ENCODE measurements at places on chromosomes 12 and 14.

DNA sequence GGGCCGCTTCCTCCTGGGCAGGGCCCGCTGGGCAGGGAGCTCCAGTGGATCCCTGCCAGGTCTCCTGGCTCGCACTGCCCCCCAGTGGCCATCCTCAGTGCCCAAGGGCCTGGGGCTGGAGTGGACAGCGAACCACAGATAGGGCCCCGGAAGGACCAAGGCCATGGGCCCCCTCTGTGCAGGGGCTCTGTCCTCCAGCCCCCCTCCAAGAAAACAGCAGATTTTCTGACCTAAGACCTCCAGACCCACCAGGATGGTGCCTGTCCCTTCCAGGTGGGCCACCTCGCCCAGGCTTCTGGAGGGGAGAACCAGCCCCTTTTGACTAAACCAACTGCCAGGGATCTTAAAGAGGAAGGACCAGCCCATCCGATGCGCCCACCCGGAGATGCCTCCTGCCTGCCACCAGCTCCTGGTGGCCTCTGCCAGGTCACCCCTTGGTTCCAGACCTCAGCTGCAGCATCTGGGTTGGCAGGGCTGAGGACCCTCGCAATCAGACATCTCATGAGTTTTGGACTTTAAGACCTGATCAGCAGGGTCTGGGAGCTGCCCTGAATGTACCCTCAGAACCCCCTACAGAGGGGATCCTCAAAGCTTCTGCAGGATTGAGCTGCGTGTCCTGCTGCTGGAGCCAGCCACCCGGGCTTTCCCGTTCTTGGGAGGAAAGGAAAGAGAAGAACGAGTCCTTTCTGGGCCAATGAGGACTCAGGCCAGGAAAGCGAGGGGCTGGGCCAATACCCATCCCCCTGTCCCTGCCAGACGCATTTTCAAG is 325.8 kb upstream of the DIO3 start:
- DNase-seq, result peak; percentile 79

DNA sequence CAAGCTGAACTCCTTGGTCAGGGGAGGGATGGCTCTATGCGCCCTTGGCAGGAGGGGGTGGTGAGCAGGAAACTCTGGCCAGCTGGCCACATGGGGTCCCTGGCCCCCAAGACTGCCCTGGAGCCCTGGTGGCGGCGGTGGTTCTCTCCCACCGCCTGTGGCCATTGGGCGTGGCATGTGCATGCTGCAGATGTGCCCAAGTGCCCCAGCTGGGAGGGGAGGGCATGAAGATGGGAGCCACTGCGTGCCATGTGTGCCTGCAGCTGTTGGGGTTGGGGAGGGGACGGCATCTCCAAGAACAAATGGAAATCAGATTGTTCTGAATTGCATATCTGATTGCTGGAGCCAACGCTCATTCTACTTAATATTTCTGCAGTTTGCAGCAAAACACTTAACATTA is 115.7 kb upstream of the IGF1 start:
- DNase-seq, result no peak

DNA sequence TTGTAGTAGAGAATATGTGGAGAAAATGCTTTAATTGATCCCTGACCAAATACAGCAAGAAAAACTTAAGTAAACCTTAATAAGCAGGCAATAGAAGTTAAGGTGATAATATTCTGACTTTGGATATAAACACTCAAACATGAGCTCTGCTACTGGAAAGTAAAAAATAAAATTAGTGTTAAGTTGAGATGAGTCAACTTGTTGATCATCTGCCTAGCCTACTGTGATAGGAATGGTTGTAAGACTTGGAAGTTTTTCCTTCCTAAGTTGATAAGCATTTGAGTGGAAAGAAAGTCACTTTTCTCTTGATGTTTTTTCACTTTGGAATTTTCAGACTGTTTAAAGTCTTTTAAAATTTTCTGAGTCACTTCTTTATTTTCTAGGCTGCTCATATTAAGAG is 26.0 kb downstream of the ADIPOR2 start:
- DNase-seq, result no peak

GRCh38 chr12:93518725-93519124 is 51.4 kb downstream of the MRPL42 start:
- no peak for DNase-seq

DNA sequence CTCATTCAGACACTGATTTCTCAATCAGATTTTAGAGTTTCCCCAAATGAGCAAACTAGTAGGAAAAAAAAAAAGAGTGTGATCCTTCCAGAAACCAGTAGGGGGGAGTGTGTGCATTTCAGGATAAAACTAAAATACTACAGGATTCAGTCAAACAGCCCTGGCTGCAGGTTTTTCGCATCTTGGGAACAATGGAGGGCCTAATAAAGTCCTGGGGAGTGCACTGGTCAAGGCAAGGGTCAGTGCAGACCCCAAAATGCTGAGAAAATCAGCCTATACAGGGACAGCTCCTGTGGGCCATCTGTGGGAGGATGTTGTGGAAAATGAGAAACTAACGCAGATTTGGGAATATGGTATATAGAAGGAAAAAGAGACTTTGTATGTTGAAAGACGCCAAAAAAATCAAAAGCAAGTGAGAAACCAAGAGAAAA is 22.2 kb upstream of the ABCD4 start:
- DNase-seq, result no peak

GRCh38 chr12:126681676-126682075 is 1585.3 kb upstream of the TMEM132C start:
- no peak for DNase-seq

GRCh38 chr12:19215115-19215514 is 85.6 kb downstream of the PLEKHA5 start:
- no peak for DNase-seq

- DNase-seq, result peak; percentile 49
Observed at GRCh38 chr14:58560208-58560607, 77.6 kb upstream of the DACT1 start.

- DNase-seq, result no peak
Observed at GRCh38 chr14:24329736-24330135, 5.1 kb downstream of the ADCY4 start.

DNA sequence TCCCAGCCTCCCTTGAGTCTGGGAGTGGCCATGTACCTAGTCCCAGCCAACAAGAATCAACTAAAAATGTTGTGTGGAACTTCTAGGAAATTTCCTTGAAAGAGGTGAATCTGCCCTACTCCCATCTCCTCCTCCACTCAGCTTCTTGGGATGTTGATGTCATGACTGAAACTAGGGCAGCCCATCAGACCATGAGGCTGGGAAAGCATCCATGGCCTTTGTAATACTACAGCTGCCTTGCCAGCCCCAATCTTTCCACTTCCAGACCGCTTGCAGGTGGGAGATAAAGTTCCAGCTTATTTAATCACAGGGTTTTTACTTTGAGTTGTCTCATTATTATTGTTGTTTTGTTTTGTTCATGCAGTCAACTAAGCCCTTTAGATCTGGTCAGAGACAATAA is 170.3 kb upstream of the LMNTD1 start:
- DNase-seq, result no peak

DNA sequence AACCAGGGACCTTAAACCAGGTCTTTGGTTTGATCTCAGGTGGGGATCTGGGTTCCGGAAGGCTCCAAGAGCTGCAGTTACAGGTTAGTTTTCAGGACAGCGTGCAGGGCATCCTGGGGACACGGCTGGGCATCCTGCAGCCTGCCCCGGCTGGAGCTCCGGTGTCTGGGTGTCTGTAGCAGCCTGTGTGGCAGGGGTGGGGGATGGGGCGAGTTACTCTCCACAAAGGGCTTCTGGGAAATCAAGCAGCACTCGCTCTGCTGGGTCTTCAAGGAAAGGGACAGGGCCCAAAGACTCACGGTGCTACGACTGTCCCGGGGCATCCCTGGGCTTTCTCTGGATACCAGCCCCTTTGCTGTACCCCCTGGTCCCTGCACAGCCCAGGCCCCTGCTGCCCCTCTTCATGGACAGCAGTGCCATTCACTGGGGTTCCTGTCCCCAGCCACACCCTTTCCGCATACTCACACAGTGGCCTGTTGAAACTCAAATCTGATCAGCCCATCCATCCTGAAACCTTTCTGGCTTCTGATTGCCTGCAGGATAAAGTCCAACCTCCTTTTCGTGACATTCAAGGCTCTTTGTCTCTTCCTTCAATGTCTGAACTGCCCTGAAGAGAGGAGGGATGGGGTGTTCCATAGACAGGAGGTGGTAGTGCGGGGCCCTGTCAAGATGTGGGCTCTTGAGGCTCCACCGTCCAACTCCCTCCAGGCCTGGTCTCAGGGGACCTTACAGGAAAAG is 22.2 kb upstream of the PPP1R13B start:
- no peak for DNase-seq

DNA sequence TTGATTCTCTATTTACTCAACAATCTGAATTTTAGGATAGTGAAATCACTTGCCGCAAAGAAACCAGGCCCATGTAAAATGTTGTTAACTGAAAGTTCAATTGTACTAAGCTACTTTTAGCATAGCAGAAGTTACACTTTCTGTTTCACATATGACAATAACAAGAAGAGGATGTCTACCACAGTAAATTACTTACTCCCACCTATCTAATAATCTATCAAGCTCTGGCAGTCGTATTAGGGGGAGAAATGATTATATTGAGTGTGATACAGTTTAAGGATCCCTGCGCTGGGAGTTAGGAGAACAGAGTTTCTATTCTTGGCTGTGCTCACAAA is 66.5 kb upstream of the CAND1 start:
- DNase-seq, result no peak

DNA sequence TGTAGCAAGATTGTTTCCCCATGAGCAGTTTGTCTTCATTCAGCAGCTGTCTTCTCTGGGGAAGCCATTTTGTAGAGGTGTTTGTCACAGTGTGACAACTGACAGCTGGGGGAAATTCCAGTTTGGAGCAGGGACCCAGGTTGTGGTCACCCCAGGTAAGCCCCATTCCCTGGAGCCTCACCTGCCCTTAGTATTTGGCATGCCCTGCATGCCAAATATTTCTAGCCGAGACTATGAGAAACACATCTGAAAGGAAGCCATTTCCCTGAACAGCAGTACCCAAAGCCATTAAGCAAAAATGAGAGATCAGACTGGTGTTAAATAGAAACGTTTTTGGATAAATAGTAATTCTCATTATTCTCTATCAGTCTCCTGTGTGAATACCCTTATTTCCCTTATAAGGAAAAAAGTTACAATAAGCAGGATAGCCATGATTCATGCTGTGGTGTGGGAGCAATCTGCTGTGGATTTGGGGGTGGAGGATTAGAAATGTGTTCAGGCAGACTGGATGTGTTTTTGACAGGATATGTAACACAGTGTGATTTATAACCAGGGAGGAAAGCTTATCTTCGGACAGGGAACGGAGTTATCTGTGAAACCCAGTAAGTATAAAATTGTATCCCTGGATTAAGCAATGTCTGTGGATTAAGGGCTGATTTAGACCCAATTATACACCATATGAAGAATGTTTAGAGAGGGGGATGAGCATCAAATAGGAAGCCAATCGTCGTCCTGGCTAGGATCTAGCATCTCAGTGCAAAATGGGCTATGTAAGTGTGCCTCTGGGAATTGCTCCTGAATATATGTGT is 68.9 kb downstream of the DAD1 start:
- DNase-seq, result no peak

DNA sequence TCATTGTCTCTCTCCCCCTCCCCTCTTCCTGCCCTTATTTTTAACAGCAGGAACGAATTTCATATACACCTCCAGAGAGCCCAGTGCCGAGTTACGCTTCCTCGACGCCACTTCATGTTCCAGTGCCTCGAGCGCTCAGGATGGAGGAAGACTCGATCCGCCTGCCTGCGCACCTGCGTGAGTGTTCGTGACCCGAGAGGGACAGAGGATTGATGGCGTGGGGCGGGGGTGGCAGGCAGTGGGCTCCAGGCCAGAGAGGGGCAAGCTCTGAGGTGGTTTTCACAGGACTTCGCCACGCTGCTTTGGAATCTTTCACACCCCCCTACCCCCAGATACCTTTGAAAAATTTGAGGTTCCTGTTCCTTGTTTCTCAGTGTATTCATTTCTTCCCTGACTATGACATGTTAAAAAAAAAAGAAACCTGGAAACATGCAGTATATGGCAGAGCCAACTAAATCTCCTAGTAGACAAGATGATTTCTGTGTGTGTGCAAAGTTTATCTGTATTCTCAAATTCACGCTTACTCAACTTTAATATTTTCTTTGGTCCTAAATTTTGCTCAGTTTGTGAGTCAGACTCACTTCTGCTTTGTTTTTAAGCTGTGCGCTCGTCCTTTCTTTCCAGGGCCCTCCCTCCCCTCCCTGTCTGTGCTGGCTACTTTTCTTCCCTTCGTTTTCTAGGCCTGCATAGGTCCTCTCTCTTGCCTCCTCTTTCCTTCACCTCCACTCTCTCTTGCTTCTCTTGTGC is 103.1 kb downstream of the ETV6 start:
- no peak for DNase-seq

DNA sequence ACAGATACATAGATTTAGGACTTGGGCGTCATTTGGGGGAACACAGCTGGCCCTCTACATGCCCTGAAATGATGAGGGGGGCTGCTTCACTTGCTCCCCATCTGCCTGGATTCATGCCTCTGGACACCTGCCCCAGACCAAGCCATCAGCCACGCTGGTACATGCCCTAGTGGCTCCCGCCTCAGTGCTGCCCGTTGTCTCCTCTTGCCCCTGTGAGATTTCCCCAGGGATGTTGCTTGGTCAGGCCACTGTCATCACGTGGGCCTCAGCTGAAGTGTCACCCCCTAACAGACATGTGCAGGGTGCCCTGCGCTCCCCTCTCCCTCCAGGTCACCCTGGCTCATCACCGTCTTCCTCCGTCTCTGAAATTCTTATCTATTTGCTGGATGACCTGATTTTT is 157.5 kb downstream of the PIWIL1 start:
- DNase-seq, result no peak

GRCh38 chr14:60303745-60304144 is 54.7 kb downstream of the PPM1A start:
- no peak for DNase-seq

DNA sequence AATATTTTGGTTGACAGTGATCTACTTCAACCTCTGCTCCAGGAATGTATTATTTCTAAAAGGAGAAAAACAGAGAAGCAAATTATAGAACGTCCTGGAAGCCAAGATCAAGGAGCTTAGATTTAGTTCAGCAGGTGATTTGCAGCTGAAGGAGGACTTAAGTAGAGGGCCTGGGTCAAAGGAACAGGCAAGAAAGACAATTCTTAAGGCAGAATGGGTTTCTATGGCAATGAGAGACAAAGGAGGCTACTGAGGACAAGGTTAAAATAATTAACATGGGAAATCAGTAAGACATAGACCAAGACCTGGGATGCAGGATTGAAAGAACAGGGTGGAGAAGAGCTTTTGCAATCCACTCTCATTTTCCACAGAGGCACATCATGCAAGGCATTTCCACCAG is 2.4 kb upstream of the SNW1 start:
- DNase-seq, result no peak

- no peak for DNase-seq
Observed at GRCh38 chr12:123621101-123621500, 12.4 kb downstream of the EIF2B1 start.

- DNase-seq, result no peak
Observed at GRCh38 chr14:25074099-25074685, 24.2 kb upstream of the STXBP6 start.

DNA sequence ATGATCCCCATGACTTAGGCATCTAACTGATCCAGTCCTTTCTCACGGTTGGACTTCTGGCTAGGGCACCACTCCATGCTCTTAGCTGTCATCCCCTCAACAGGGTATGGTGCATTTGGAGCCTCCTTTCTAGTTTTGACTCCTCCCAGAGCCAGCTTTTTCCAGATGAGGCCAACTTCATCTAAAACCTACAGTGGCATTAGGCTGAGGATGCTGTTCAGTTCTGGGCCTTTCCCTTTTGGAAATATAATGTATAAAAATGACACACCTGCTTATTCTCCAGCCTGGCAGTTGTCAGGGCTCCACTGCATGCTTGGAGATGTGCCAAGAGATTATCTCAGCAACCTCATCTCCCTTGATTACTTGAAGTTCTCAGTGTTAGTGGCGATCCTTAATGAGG is 239.7 kb downstream of the EMP1 start:
- DNase-seq, result no peak

GRCh38 chr12:3551386-3551785 is 60.4 kb downstream of the PRMT8 start:
- no peak for DNase-seq

Measured in kidney (tissue), 22 donors.